ENCODE measurements at places on chromosomes 11 and 22. TPM values are rescaled to one million over a fixed set of nuclear protein-coding genes. Genes with fewer than 3 reads are reported as not detected.

The CSNK2A3 gene
- 2.2 TPM for polyA plus RNA-seq

The OR51B4 gene
- 0.72 TPM for polyA plus RNA-seq

The LARGE2 gene
- polyA plus RNA-seq: 11.4 TPM

The SPTBN2 gene
- 6.1 TPM for polyA plus RNA-seq

The ANKRD42 gene
- 14.9 TPM for polyA plus RNA-seq

The OTOG gene
- polyA plus RNA-seq: 0.14 TPM

The GSTP1 gene
- polyA plus RNA-seq: 675 TPM

The TRIM49 gene
- not detected for polyA plus RNA-seq

The OR6T1 gene
- not detected for polyA plus RNA-seq

DNA sequence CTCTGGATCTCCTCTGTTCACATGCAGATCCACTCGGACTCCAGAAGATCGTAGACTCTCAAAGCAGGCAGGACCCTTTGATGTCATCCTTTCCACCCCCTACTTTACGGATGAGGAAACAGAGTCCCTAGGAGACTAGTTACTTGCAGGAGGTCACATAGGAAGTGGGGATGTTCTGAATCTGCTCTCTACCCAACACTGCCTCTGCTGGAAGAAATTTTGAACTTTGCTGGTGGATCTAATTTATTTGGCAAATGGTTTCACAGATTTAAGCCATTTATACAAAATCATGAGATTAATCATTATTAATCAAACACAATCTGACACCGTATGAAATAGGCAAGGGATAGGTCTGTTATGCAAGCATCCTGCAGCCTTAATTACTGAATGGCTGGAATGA lies 55.0 kb upstream of the USP47 start:
- DNase-seq: peak; percentile 19

- DNase-seq: no peak
Observed at GRCh38 chr11:2862395-2863275, 22.9 kb downstream of the CDKN1C start.

DNA sequence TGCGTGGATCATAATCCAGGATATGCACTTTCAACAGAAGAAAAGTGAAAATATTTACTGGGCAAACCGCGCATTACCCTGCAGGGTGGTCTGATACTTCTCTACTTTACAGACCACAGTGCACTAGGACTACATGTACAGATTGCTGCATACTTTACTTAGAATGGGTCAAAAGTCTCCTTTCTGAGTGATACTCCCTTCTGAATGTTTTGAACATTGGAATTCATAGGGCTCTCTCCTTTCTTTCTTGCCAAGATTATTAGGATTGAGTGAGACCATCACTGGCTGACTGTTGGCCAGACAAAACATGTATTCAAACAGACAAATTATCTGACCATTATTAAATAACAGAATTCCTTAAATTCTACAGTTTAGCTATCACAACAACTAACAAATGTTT lies 6.6 kb upstream of the FIBIN start:
- DNase-seq: no peak

GRCh38 chr11:45224766-45225165 lies 61.4 kb downstream of the SYT13 start:
- DNase-seq: no peak

DNA sequence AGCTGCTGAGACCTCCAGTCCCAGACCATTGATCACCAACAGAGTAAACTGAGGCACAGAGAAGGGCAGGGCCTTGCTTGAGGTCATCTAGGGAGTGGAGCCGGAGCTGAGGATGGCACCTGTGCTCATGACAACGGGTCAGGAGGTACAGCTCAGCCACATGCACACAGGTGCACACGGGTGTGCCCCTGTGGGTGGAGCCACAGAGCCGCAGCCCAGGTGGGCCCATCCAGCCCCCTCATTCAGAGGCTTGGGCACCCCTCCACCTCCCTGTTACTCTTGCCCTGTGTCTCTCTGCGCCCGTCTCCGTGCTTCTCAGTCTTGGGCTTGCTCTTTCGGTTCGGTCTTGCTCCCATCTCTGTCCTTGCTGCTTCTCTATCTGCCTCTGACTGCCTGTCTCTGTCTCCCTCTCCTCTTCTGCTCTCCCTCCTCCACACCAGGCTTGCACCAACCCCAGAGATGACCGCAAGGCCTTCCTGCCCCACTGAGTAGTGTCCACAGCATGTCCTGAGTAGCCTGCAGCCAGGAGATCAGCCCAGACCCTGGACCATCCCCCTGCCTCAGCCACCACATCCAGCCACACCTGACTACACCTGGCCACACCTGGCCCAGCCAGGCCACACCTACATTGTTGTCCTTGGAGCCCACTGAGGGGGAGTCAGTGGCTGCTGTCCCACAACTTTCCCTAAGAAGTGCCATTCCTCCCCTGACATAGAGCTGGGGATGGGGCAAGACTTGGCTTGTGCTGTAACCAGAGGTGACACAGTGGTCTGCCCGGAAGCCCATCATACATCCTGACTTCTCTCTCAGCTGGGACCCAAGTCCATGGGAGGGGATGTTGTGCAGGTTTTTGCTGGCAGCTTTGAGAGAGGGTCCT lies 39.3 kb upstream of the CRYBB3 start:
- DNase-seq: no peak

- no peak for DNase-seq
Observed at GRCh38 chr11:69297787-69298266, 3.9 kb downstream of the MYEOV start.

DNA sequence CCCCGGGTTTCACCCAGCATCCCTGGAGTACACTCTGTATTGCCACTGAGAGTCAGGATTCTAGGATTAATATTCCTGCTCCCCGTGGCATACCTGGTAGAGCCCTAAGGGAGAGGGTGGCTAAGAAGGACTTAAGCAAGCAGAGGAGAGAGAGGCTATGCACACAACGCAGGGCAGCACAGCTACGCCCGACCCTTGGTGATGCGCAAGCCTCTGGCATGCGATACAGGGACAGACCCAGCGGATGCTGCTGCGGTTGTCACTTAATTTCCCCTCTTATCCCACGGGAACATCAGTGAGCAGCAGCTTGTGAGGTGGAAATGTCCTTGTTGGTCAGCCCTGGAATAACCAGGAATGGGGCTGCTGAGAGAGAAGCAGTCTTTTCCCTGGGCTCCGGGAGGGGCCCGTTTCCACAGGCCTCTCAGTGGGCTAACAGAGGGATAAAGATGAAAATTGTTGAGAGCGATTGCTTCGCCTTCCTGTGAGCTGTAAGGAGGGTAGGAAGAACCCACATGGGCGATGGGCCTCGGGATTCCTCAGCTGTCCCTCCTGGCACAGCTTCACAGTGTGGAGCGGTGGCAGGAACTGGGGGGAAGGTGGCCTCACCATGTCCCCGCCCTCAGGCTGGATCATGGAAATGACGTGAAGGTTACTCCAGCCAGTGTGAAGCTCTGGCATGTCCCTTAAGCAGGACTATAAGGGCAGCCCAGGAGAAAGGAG lies 48.4 kb upstream of the RAB1B start:
- no peak for DNase-seq

- peak; percentile 67 for DNase-seq
Observed at GRCh38 chr22:45511847-45512261, 9.2 kb downstream of the FBLN1 start.

DNA sequence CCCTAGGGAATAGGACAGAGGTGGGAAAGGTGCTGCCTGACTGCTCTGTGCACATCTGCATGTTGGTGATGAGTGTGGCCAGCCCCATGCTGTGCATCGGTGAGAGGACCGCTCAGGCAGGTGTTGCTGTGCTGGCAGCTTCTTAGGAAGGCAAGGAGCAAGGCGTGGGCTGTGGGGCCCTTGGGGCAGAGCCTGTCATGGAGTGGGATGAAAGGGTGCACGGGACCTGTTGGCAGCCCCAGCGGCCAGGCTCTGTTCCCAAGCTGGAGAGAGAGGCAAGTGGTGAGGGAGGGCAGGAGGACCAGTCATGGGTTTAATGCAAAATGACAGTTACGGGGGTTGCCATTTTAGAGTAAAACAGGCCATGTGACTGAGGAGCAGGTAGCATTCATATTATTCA lies 78.3 kb downstream of the ZBTB16 start:
- no peak for DNase-seq

DNA sequence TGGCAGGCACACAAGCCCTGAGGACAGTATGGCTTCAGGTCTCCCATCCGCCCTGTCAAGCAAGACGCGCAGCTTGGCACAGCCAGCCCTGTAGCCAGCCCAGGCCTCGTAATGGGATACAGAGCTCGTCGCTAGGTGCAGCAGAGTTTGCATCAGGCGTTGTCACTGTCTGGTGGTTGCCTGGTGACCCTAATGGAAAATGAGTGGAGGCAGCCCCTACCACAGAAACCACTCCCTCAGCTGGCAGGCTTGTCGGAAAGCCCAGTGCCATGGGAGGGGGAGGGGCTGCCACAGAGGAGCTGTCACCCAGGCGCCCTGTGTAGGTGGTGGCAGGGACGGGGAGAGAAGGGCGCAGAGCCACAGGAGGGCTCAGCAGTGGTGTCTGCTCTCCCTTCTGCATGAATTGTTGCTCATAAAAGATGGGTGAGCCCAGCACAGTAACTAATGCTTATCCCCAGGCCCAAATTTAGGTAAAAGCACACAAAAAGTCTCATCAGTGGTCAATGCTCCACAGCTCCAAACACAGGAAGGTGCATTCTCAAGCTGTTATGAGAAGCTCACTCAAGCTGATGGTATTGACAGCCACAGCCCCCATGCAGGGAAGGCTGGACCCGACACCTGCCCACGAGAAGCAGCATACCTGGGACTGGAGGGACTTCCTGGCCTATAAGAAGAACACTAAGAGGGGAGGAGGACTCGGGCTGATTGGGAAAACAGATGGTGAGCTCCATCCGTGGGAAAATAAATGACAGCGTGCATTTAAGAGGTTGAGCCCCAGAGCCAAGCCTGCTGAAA lies 164.6 kb downstream of the ETS1 start:
- DNase-seq: no peak

- DNase-seq: no peak
Observed at GRCh38 chr11:119797736-119798135, 68.7 kb upstream of the NECTIN1 start.

GRCh38 chr22:41557401-41558240 lies 3.2 kb upstream of the CSDC2 start:
- DNase-seq: peak; percentile 96

GRCh38 chr11:92803391-92803790 lies 166.1 kb upstream of the MTNR1B start:
- DNase-seq: no peak

GRCh38 chr11:70899616-70900015 lies 352.8 kb downstream of the SHANK2 start:
- no peak for DNase-seq

DNA sequence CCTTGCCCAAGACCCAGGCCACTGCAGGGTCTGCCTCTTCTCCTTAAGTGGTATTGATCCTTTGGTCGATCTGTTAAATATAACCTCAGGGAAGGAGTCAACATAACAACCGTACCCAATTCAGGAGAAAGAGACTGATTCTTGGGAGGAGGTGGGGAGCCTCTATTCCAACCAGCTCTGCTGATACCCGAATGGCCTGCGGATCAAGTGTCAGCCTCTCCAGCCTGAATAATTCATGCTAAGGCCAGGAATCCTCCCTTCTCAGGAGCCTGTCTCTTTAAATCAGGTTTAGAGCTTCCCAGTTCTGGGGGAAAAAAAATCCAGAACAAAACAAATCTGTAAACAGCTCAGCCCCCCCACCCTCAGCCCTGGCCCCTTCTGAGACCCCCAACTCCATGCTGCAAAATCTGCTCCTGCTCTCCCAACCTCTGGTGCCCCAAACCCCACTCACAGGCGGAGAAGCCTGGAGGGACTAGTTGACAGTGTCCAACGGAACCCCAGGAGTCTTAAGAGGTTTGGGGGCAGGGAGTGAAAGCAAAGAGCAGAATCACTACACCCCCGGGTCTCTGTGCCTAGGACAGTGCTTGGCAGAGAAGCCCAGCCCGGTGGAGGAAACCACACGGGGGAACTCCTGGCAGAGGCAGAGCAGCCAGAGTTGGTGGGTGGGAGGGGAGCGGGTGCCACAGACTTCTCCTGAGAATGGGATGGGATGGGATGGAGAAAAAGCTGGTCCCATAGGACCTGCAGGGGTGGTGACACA lies 863 bp upstream of the TPBGL start:
- DNase-seq: no peak

GRCh38 chr11:35223371-35223796 lies 84.4 kb downstream of the CD44 start:
- peak; percentile 96 for DNase-seq

GRCh38 chr11:19258641-19259230 lies 18.0 kb upstream of the E2F8 start:
- no peak for DNase-seq

DNA sequence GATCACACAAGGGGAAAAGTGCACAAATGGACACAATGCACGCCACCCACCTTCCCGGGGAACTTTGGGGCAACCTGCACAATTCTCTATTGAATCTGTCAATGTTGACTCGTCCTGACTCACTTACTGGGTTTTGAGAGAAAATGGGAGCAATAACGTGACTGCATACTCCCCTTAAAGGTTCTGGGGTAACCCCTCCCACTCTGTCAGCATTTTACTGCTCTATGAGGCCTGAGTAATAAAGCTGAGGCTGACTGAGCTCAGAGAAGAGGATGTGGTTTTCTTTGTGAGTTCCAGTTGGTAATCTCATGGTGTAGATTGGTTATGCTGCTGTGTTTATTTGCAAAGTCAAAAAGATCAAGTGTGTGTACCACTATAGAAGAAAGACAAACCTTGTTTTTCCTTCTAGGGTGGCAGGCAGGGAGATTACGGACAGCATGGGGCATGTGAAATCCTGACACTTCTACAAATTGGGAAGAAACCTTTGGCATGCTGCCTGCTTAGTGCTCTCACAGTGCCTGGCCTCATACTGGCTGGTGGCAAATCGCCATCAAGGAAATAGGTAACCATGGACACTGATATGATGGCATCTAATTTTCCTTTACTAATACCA lies 16.1 kb upstream of the APOA1 start:
- no peak for DNase-seq

DNA sequence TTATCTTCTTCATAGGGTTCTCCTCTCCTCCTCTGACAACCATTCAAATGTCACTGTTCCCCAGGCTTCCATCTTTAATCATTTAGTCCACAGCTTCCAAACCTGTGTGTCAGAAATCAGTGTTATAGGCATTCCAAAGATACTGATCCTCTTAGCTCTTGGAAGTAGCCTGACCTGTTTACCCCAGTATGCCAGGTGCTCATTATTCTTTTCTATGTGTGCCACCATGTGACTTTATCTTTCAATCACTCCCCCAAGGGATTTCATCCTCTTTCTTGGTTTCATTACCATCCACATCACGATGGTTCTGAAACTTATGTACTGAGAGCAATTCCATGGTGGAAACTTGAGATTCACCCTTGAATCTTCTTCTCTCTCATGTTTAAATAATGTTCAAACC lies 7.6 kb downstream of the POU2AF2 start:
- no peak for DNase-seq

DNA sequence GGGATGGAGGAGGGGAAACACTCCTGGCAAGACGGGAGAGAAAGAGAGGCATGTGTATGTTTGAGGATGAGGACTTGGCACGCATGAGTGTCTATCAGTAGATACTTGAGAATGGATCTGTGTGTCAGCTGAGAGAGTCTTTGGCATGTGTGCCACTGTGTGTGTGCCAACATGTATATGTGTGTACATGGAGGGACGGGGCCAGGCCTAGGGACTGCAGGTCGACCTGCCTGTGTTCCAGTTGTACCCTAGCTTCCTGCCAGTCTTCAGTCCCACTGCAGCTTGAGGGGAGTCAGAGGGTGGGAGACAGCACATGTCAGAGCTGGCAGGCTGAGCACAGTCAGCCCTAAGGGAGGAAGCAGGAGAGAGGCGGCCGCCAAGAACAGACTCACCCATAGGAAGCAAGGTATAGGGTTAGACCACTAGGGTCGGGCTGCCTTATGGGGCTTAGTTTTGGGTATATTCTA lies 5.6 kb downstream of the CLCF1 start:
- DNase-seq: no peak

- DNase-seq: no peak
Observed at GRCh38 chr22:41732096-41732772, 32.9 kb downstream of the MEI1 start.

Measured in right lung (tissue), 10 donors.